Stimulated activated CD4-positive, alpha-beta T cell treated with anti-CD3 and anti-CD28 coated beads, Interleukin-4, amount 100 ng/mL, for 4 hours (primary cell): ENCODE measurements at places on chromosomes 3 and 15.

DNA sequence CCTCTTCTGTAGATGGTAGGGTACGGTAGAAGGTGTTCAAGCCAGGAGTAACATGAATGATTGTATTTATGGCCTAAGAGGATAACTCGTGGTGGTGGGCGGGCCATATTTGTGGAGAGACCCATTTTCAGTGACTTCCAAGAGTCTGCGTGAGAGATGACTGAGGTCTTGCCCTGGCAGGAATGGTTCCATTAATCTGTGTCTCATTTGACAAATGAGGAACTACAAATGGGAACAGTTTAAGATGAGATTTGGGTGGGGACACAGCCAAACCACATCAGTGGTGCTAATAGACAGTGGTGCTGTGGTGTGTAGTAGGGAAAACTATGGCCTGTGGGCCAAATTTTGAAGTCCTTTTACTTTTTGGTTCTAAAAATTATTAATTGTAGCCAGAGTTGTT lies 47.1 kb downstream of the FLNB start:
- no peak for DNase-seq

- no peak for DNase-seq
Measured at GRCh38 chr3:30711151-30711550, 104.8 kb downstream of the TGFBR2 start.

DNA sequence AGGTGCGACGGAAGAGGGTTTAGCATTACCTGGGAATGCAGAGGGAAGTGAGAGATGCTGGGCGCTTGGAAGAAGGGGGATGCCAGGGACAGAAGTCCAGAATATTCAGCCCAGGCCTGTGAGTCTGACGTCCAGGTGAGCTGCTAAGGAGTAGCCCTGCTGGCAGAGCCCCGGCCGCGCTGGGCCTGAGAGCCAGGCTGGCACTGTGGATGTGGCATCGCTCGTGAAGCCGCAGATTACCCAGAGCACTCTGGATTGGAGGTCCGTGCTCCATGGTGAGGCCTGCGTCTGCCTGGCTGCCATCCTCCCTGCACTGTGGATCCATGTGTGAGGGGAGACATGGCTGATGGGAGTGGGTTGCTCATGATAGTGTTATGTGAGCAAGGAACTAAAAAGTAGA lies 14.5 kb downstream of the MAN2A2 start:
- DNase-seq, result no peak

- no peak for DNase-seq
Measured at GRCh38 chr15:95105229-95105628, 873.9 kb downstream of the MCTP2 start.

- DNase-seq, result no peak
Measured at GRCh38 chr3:51568036-51568435, 29.5 kb downstream of the RAD54L2 start.

GRCh38 chr3:163939926-163940325 lies 1138.4 kb downstream of the SI start:
- DNase-seq, result no peak

- no peak for DNase-seq
Measured at GRCh38 chr3:16515885-16516420, 2.5 kb upstream of the RFTN1 start.

DNA sequence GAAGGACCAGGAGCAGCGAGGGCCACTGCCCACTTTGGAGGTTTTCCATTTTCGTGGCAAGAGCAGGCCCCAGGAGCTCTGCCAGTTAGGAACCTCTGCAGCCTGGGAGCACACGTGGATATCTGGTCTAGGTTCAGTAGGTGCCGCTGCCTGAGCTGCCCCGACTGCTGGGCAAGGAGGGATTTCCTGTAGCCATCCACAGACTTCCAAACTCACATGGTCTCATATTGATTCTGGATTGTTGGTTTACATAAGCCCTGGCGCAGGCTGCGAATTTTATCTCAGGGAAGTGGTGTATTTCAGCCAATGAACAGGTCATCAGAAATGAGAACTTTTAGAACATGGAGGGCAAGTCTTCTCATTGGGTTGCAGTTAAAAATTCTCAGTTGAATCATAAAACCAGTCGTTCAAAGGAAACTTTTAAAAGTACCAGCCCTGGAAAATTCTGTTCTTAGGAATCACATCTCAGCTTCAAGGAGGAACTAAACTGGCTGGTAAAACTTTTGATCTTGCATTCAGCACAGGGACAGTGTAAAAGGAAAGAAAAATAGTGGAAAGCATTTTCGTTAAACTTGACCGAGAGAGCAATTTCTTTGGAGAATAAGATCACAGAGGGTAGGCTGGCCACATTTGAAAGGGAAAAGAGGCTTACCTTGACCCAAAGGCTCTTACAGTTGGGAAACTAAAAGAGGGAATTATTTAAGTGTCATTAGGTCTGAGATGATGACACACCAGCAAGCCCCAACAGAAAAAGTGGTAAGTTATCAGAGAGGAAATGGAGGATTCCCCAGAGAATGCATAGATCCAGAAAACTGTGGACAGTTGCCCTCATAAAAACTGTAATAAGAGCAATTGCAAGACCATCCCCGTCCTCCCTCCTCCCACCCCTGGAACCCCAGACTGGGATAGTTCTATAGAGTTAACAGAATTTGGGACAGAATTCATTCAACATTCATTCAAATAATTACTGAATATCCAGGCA lies 6.4 kb upstream of the RTP3 start:
- no peak for DNase-seq

GRCh38 chr15:69543681-69544364 lies 91.2 kb downstream of the RPLP1 start:
- DNase-seq, result no peak

GRCh38 chr3:72505539-72506405 lies 342.5 kb downstream of the SHQ1 start:
- no peak for DNase-seq

GRCh38 chr3:22734207-22734606 lies 468.9 kb upstream of the UBE2E2 start:
- no peak for DNase-seq

DNA sequence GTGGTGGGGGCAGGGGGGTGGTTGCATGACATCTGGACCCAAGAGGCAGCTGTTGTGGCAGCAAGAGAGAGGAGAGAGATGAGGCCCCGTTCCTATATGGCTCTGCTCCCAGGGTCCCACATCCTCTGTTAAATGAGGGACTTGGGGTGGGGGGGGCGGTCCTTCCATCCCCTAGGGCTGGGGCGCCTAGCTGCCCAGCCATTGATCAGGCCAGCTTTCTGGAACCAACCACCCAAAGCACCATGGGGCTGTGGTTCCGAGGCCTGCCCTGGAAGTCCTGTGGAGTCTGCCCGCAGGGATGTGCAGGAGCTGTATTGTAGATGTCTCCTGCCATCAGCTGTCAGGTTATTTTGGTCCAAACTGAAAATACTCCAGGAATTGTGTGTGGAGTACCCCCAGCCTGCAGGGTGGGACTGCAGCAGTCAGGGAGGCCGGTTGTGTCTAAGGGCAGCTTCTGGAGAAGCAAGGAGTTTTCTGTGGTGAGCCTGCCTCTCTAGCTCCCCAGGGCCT lies 5.2 kb downstream of the FURIN start:
- no peak for DNase-seq

DNA sequence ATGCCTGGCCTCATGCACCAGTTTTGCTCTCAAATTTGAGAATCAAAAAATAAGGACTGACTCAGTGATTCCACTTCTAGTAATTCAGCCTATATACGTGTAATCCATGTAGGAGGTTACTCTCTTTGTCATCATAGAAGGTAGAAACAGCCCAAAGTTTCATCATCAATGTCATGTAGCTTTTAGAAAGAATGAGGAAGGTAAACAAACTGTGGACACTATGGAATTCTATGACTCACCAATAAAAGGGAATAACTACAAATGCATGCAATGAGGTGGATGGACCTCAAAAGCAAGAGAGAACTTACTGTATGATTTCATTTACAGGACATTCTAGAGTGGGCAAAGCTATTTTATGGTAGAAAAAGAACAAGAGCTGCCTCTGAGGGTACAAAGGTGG lies 93.2 kb upstream of the LRIG1 start:
- no peak for DNase-seq

- no peak for DNase-seq
Measured at GRCh38 chr3:170346481-170347392, 10.8 kb upstream of the SKIL start.

DNA sequence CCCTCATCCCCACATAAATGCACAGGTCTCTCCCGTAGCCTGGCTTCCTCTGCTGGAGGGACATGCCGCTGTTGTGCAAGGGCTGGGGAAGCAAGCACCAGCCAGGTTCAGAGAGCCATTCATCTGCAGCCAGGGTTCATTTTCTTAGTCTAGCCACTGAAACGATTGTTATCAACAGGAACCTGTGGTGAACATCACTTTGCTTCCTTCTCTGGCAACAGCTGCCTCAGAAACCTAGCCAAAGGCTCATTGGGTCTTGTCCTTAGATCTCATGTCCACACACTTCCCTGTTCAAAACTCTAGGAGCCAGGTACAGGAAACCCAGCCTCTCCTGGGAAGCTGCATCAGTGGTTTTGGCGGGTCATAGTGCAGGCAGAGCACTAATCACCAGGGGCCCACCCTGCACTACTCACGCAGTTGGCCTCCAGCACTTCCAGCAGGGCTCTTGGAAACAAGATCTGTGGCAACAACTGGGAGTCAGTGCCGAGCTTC lies 47.0 kb downstream of the OXNAD1 start:
- no peak for DNase-seq

GRCh38 chr3:161508852-161509477 lies 12.4 kb downstream of the OTOL1 start:
- DNase-seq, result no peak

GRCh38 chr15:80856809-80857377 lies 77.7 kb downstream of the CEMIP start:
- no peak for DNase-seq

- no peak for DNase-seq
Measured at GRCh38 chr15:68188647-68189046, 16.5 kb downstream of the CALML4 start.

DNA sequence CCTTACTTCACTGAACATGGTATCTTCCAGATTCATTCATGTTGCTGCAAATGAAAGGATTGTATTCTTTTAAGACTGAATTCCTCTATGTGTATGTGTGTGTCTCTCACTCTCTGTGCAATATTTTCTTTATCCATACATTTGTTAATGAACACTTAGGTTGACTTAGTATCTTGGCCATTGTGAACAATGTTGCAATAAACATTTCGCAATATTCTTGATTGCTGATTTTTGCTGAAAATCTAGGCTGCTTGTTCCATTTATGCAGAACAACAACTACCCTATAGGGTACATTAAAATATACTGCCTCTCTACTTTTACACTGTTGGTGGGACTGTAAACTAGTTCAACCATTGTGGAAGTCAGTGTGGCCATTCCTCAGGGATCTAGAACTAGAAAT lies 732.4 kb downstream of the CADM2 start:
- DNase-seq, result no peak

GRCh38 chr3:138898708-138899107 lies 48.2 kb downstream of the FOXL2 start:
- DNase-seq, result no peak

GRCh38 chr3:57927916-57928315 lies 80.3 kb upstream of the FLNB start:
- no peak for DNase-seq

- no peak for DNase-seq
Measured at GRCh38 chr3:65425880-65426279, 612.8 kb downstream of the MAGI1 start.

GRCh38 chr3:20574746-20575145 lies 388.7 kb upstream of the SGO1 start:
- no peak for DNase-seq

- DNase-seq, result no peak
Measured at GRCh38 chr3:125050488-125051090, 5.2 kb downstream of the HEG1 start.

GRCh38 chr3:11706604-11707003 lies 62.9 kb upstream of the VGLL4 start:
- DNase-seq, result no peak

DNA sequence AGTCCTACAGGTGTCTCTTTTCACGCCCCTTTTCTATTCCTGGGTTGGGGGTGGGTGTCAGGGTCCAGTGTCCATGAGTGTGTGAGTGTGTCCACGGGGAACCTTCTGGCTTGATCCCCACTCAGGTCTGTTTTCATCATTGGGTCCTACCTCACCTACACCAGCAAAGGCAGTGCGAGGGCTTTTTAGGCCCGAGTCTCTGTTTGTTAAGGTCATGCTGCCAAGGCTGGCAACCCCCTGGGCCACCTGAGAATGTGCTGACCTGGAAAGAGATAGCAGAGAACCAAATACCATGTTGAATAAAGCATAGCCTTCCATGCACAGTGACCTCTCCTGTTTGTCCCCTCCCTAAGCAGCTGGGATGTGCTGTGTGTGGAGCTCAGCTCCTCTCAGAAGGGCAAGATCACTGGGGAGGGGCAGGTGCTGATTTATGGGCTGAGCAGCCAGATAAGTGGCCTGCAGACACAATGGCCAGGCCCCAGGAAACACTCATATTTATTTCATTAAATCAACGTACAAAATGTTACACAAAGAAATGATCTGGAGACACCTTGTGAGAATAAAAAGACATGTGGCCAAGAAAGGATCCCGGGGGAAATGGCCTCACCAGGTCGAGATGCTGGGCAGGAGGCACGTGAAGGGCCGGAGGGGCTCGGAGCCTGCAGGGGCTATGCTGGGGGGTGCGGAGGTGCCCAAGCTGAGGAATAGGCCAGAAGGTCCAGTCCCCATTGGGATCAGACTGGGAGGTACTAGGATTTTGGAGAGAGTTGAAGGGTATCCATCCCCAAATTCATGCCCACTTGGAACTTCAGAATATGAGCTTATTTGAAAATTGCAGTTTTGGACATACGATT lies 36.1 kb downstream of the RAB6B start:
- no peak for DNase-seq

DNA sequence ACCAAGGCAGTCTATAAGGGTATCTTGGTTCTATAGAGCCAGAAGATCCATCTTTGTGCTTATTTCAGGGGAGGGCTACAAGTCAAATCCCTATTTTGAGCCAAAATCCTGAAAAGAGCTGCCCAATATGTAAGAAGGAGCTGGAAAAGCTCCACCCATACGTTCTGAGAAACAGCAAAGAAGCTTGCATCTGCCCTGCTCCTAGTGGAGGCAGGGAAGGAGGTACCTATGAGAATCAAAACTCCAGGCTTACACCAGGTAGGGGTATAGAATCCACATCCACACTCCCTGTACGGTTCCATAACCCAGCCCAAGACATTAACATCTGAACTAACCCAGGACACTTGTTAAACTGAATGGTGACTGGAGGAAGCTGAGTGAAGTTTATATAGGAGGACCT lies 30.0 kb downstream of the PHC3 start:
- DNase-seq, result no peak

- DNase-seq, result no peak
Measured at GRCh38 chr3:11574981-11575669, 68.6 kb downstream of the VGLL4 start.

DNA sequence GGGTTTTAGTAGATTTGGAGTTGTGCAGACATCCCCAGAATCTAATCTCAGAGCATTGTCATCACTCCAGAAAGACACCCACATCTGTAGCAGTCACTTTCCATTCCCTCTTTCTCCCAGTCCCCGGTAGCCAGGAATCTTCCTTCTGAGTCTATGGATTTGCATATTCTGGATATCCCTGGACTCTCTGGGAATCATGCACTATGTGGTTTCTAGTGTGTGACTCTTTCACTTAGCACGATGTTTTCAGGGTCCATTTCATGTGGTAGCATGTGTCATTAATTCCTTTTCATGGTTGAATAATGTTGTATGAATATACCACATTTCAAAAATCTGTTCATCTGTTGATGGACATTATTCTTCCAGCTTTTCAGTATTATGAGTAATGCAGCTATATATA lies 29.3 kb downstream of the FBLN2 start:
- no peak for DNase-seq

- no peak for DNase-seq
Measured at GRCh38 chr3:17076940-17077605, 192.3 kb downstream of the PLCL2 start.
